ENCODE measurements at places on chromosomes 2 and 18.

GRCh38 chr2:178327516-178327915 lies 123.5 kb downstream of the PRKRA start:
- no peak for DNase-seq

DNA sequence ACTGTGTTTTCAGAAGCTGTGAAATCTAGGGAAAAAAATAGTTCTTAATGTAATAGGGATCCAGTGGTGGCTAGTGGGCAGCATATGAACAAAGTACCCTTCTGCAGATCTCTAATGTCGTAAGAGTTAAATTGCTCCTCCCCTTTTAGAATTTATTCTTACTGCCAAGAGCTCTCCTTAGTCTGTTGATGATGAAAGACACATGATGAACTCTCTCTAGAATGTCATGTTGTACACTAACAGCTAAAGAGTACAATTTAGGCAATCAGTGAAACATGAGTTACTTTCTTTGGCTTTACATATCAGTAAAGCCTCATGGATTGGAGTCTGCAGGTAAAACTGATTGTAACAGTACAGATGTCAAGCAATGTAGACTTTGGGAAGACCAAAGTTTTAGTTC lies 84.2 kb downstream of the SLC39A10 start:
- DNase-seq = peak; percentile 39

DNA sequence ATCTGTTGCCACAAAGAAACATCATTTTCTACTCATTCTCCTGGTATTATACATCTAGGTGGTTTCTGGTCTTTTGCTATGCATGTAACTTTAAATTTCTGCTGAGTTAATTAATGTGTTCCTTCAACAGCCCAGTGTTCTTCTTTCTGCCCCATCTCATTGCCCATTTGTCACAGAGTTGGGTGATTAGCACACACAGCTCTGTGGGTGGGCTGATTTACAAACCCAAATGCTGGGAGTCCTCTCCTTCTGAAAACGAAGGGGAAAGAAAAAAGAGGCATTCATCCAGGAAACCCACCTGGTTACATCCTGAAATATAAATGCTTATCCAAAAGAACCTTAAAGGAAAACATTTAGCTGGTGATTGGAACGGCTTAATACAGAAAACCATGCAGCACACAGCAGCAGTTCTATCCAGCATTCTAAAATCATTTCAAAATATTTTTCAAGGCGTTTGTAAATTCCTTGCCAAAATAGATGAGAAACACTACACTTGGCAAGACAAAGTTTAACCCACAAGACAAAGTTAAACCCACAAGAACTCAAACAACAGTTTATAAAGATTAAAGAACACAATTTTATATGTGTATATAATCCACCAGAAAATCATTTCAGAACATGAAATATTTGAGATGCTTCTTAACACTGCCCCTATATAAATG lies 177.9 kb downstream of the ANTXR1 start:
- peak; percentile 47 for DNase-seq

DNA sequence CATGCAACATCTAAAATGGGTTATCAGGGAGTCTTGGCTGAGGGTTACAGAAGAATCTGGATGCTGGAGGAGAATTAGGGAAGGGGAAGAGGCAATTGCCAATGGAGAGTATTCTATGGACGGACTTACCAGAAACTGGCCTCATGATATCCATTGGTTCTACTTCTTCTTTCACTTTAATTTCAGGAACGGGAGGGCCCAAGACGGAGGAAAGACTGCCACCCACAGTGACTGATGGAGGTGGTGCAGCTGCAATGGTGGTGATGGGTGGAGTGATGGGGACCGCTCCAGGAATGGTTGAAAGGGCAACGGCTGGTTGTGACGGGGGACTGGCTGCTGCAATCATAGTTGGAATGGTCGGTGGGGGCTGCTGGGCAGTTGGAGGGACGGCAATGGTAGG lies 69.1 kb upstream of the AMMECR1L start:
- DNase-seq = no peak

- DNase-seq = no peak
Measured at GRCh38 chr18:74242438-74243096, 49.2 kb downstream of the CYB5A start.

- DNase-seq = no peak
Measured at GRCh38 chr18:63257453-63257852, 62.1 kb downstream of the BCL2 start.

- DNase-seq = peak; percentile 44
Measured at GRCh38 chr2:207182911-207183310, 17.2 kb upstream of the KLF7 start.

- no peak for DNase-seq
Measured at GRCh38 chr2:171957061-171957460, 34.8 kb downstream of the HAT1 start.

GRCh38 chr2:7573166-7573825 lies 656.1 kb downstream of the RNF144A start:
- no peak for DNase-seq

GRCh38 chr2:226234187-226234586 lies 565.4 kb downstream of the IRS1 start:
- DNase-seq = no peak

DNA sequence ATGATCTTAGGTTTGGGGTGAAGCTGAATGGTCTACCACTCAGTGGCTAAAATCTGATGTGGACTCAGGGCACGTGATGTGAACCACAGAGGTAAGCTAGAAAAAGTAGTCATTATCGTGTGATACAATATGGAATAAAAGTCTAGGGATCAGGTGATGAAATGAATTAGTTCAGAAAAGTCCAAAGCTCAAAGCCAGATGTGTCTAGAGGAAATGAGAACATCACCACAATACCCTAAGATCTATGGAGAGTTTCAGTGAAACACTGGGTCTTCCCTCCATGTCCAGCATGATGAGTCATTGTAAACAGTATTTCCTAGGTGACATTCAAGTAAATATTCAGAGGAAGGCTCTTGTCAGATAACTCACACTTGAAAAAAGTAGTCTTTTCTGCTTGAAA lies 1257.4 kb upstream of the ZEB2 start:
- DNase-seq = peak; percentile 80
